ENCODE measurements at places on chromosomes 4 and X.

- DNase-seq, result no peak
These were observed 45.2 kb downstream of the MAML3 start for GRCh38 chr4:140108713-140109230.

- no peak for DNase-seq
These were observed 247.4 kb upstream of the CTSO start for GRCh38 chr4:156201050-156201449.

DNA sequence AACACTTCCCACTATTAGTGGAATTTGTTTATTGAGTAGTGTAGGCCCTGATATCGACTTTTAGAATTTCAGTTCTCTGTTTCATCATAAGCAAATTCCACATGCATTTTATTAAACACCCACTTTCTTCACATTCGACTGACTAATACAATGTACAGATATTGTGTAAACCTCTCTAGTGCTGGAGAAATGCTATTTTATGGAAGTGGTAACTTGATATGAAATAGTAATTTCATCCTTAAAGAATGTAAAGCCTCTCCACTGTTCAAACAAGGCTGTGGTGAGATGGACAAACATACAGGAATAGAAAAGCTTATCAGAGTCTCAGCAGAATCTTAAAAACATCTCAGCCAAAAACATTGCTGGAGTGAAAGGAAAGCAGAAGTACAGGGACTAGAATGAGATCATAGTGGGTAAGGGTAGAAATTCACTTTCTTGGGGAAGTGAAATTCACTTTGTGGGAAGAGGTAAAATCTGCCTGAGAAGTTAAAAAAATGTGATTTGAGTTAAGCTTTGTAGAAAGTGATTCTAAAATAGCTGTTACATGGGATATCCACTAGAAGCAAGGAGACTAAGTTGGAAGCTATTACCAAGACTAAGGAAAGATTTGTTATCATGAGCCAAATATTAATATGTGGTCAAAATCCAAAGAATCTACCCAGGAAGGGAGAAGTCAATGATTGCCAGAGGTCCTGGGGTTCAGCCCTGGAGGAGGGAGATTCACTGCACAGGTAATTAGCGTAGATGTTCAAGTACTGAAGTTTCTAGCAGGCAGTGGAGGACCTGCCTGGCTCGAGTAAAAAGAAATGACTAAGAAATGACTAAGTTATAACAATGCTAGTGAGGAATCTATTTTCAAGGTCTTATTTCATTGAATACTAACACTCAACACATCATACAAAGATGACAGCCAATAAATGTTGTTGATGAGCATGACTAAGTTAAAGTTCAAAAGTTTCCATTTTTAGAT, 398.3 kb upstream of the FAM47C start:
- no peak for DNase-seq

GRCh38 chr4:17188547-17189400, 290.3 kb upstream of the LDB2 start:
- no peak for DNase-seq

DNA sequence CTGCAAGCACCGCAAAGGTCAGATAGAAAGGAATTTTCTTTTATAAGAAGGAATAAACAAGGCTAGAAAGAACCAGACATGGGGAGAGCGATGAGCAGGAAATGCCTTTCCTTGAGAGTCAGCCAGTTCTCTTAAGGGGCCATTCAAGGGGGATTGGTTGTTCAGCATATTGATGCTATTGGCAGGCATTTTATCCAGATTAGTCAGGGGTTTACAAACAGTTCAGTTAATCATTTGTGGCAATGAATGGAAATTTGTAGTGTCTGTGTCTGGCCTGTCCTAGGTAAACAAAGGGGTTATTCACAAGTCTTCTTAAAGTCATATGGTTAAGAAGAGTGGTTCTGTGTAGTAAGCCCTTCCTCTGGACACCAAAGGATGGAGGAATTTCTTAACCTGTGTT, 184.7 kb upstream of the FRMPD4 start:
- no peak for DNase-seq

DNA sequence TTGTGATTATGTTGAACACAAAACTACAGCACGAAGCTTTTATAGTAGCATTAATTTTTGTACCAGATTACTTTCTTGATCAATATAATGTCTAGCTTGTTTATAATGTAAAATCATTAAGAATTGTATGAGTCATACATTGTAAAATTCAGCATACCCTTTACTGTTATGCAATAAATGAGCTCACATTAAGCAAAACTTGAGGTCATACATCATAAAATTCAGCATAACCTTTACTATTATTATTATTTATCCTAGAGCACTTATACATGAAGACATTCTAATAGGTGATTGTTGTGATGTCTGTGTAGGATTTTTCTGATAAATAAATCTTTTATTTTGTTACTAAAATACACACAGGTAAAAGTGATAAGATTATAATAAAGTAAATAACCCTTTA, 49.4 kb downstream of the DTHD1 start:
- DNase-seq, result no peak

DNA sequence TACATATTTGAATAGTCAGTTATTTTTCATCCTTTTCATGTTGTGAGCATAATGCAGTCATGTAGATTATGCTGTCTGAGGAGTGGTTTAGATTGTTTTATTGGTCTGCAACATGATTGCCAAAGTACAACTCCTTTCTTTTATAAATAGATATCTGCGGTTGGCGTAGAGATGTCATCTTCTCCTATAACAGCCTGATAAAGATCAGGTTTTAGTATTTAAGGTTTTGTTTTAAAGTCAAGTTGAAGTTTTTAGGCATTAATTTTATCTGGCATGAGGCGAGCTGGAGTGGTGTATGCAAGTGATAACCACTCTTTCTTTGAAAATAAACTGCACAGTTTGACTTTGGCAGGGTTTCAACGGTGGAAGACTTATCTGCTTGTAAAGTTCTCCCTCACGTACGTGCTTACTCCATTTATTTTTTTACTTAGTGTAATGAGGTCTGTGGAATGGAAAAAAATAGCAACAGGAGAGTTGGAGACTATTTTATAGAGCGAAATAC, 126.3 kb downstream of the FBXO8 start:
- no peak for DNase-seq

- no peak for DNase-seq
These were observed 43.0 kb downstream of the CXCL1 start for GRCh38 chr4:73912191-73912590.

DNA sequence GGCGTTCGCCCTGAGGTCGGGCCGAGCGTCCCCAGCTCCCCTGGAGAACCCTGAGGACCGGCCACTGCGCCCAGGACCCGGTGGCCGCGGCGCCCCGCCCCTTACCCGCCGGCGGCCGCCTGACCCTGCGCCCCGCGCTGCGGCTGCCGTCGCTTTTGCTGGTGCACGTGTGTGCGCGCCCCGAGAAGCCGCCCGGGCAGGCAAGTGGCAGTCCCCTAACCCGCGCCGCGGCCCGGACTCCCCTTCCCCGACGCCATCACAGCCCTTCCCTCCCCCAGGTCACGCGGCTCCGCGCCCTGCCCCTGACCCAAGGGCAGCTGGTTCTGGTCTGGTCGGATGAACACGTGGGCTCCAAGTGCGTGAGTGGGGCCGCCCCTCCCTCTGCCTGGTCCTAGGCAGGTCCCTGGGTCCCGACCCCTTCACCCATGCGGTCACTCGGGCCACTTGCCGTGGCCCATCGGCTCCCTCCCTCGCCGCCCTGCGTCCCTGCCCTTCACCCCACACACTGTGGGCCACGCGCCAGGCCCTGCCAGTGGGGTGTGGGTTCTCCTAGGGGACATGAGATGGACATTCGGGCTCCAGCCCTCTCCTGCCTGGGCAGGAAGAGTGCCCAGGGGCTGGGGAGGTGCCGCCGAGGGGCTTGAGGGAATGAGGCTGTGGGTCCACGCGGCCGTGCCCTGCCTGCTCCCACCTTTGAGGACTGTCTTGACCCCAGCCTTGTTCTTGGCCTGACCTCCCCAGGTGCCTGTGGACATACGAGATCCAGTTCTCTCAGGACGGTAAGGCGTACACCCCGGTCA, 8.0 kb upstream of the FGFRL1 start:
- no peak for DNase-seq

GRCh38 chr4:88366460-88366859, 12.2 kb upstream of the HERC6 start:
- DNase-seq, result no peak

DNA sequence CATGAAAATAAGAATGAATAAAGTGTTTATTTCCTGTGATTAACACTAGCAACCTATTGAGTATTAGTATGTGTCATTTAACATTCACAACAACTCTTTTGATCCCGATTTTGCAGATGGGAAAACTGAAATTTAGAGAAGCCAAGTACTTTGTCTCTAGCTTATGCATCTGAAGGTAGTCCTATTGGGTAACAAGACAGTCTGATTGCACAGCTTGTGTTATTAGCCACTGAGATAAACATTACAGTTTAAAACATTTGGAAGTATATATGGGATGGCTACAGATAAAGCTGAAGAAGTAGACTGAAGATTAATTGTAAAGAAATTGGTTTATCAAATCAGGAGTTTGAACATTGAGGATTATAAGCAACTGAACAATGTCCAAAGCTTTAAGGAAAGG, 99.6 kb upstream of the PDE5A start:
- DNase-seq, result no peak

DNA sequence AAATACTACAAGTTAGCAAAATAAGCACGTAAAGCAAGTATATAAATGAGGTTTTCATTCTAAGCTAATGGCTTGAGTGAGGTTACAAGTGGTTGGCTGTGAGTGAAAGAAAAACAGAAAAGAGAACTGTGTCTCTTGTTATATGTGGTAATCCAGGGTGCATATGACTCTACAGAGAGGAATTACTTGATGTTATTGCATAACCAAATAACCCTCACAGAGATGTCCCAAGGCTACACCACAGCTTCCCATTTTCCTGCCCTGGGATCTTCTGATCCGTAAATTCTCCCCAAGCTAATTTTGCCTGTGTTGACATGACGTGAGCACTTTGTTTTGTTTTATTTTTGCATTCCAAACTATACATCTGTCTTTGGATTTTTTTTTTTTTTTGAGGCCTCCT, 470.0 kb upstream of the INTU start:
- DNase-seq, result no peak

DNA sequence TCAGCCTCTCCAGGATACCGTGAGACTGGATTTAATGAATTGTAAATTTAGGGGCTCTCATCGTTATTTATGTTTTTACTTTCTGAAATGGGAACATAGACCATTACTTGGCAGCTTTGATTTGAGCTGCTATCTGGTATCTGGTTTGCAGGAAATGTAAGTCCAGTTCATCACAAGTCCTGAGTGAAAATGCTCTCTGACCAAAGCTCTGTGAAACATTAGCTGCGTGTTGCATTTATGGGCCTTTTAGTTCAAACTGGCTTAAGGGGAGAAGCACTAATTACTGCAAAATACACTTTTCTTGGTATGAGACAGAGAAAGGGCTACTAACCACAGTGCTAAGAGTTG, 420 bp downstream of the CC2D2A start:
- no peak for DNase-seq

DNA sequence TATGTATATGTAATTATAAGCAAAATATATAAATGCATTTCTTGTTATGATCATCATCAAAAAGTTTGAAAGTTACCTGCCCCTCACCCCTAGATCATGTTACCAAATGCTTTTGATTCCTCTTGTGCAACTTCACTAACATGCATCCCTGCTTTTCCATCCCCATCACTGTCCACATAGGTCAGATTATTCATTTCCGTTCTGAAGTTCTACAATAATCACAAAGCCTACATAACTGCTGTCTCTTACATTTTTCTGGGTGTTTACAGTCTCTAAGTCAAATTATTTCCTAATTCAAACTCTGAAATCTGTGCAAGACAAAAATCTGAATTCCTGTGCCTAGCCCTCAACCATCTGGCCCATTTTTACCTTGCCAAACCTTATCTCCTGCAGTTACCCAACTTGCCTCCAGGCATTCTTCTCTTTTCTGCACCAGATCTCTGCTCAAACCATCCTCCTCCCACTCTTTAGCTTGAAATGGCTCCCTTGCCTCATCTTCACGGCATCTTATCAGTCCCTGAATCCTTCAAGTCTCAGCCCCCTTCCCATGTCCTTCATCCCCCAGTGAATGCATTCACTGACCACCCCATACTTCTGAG, 42.4 kb upstream of the SLC39A8 start:
- no peak for DNase-seq

GRCh38 chr4:184359888-184360287, 114.5 kb downstream of the IRF2 start:
- DNase-seq, result no peak

DNA sequence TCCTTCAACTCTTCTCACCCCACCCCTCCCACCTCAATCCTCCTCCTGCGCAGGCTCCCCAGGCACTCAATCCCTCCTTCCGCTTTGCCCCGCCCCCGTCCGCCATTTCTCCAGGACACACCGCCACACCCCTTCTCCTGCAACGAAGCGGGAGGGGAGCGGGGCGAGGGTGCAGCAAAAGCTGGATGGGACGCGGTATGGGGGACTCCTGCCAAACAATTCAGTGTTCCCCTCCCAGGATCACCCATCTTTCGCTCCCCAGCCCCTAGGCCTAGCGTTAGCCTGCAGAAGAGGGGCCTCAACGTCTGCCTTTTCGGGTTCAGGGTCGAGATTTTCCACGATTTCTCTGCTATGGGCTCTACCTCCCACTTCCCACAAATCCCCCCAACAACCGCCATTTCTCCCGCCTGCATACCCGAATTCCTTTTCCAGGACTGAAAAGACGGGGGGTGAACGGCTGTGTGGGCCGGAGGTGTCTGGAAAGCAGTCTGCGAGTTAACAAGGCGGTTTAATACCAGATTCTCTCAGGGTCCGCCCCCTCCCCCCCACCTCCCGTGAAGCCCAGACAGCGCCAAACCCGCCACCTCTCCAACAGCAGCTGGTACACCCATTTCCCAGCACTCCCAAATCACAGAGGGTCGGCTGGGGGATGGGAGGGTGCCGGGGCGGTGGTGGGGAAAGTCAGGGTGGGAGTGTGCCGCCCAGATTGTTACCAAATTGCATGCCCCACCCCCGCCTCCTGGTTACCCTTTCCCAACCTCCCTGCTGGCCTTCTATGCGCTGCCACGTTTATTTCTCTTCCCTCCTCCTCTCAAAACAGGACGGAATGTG, 774 bp downstream of the ARMCX2 start:
- DNase-seq, result no peak

DNA sequence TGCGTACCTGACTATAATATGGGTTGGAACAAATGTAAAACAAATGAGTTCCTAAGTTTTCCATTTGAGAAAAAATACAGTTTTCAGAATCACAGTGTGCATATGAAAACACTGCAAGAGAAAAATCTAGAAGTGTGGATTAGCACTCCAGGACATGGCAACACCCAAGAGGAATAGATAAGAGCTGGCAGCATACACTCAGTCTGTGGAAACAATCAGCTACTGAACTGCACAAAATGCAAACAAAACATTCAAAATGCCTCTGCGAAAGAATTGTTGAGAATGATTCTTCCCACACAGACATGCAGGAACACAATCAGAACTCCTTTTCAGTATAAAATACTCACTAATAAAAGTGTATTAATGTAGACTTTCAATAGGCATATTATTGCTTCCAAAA, 39.9 kb downstream of the ATP8A1 start:
- no peak for DNase-seq

All from stimulated activated CD8-positive, alpha-beta memory T cell treated with anti-CD3 and anti-CD28 coated beads, Interleukin-7, amount 100 ng/mL, for 1 hour (primary cell).